NCI-H2107 (cell line): ENCODE measurements at places on chromosomes 3 and 15.

DNA sequence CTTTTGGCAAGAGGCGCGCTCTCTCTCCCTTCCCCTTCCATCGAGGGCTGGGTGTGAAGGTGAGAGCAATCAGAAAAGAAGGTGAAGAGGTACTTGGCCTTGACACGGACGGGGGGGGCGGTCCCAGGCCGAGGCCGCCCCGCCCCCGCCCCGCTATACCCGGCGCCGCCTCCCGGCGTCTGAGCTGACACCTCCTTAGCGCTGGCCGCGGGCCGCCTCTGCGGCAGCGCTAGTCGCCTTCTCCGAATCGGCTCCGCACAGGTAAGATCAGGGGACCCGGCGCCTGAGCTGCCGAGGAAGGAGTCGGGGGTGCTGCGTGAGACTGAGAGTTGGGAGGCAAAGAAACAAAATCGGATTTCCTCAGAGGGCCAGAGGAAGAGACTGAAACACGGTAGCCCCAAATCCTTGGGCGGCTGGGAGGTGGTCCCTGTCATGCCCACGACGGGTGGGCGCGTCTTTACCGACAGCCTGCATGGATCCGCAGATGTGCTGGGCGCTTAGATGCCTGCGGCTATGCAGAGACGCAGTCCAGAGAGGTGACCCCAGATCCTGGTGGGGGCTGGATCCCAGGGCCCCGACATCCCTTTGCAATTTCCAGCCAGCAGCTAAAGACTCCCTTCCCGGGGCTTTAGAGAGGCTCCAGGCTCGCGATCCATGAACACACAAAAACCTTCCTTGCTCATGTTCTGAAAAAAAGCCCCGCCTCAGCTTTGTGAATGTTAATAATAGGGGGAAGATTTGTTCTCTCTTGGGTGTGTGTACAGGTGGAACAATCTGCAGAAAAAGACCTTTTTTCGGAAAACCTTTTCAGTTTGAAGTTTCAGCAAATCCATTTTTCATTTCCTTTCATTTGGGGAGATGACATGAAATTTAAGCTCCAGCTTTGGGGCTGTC lies at the start of gene ENTPD3:
TSS of gene ENTPD3 (plus strand) at position 184 of the 894 bp plus-strand sequence. CDS start 874 bp downstream, outside the sequence.
- DNase-seq = no peak

GRCh38 chr3:177377166-177377565 lies 179.9 kb upstream of the TBL1XR1 start:
- no peak for DNase-seq

GRCh38 chr3:9890249-9891071 lies at the start of gene JAGN1:
Gene JAGN1, plus strand, starts transcription at chr3:9890610. Its CDS starts 113 bp downstream, at chr3:9890723.
- no peak for DNase-seq

GRCh38 chr3:129662191-129662608 lies 55.7 kb upstream of the PLXND1 start:
- no peak for DNase-seq

GRCh38 chr3:9214185-9214584 lies 35.3 kb downstream of the SRGAP3 start:
- no peak for DNase-seq

- no peak for DNase-seq
Measured at GRCh38 chr15:51121631-51122225, 27.0 kb upstream of the TNFAIP8L3 start.

DNA sequence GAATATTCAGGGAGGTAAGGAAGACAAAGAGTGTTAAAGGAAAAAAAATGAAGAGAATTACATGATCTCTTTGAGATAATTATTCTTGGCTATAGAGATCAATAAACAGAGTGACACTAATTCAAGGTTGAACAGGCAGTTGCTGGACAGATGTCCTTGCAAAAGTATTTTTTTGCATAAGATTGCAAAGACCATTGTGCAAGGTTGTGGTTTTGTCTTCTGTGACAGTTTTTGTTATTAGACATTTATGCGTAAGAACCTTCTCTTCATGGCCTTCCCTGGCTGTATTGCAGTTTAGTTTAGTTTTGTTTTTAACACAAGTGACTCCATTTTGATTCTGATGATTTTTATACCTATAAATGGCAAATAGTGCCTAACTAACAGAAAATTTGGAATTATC lies 682.8 kb upstream of the ARPP21 start:
- no peak for DNase-seq

DNA sequence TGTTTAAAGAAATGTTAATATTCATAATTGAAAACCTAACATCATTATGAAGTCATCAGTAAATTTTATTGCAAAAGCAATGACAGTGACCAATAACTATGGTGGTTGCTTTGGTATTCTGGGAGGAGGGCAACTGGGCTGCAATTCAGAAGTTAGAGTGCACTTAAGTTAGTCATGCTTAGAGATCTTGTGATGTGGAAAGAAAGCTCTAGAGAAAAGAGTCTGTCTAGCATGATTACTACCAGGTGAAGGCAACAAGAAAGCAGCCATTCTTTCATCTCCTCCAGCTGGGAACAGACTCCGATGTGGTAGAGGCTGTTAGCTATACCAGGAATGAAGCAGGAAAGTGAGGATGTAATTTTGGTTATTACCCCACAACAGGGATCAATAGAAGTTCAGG lies 625.6 kb downstream of the SI start:
- DNase-seq = no peak

DNA sequence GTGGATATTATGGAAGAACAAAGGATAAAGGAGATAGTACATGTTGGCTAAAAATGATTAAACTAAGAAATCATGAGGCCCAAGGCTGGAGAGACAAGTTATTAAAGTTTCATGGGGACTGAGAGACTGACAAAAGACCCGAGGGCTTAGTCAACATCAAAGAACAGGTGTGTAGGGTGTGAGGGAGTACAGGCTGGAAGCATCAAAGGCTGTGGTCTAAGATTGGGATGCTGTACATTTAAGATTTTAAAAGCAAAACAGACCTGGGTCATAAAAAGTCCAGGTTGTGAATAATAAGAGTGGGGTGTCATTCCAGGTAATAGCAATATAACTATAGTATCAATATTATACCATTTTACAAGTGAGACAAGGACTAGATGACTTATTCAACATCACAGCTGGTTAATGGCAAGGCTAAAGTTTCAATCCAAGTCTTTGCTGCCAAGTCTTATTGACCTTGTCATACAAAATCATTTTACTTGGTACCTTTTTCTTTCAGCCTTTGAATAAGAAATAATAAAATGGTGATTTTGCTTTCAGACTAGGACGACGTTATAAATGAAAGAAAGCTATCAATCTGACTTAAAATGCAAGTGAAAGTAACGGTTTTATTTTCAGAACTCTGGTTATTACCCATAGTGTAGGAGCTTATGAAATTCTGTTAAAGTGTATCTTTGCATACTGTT lies 211.6 kb downstream of the TNIK start:
- no peak for DNase-seq

- DNase-seq = no peak
Measured at GRCh38 chr15:53213336-53213735, 423.2 kb upstream of the ONECUT1 start.

GRCh38 chr3:2765002-2765579 lies 345.1 kb downstream of the IL5RA start:
- no peak for DNase-seq

DNA sequence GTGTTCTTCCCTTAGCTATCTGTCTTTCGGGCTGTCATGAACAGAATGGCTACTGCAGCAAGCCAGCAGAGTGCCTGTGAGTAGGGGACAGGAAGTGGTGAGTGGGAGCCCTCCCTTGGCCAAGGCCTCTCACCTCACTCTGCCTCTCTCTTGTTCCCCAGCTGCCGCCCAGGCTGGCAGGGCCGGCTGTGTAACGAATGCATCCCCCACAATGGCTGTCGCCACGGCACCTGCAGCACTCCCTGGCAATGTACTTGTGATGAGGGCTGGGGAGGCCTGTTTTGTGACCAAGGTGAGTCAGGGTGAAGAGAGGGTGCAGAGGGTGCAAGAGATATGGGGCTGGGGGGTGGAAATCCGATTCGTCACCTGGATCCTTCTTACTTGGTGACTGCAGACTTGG lies 3.0 kb downstream of the DLL4 start:
- no peak for DNase-seq

- no peak for DNase-seq
Measured at GRCh38 chr3:54530091-54530490, 397.8 kb downstream of the LRTM1 start.

DNA sequence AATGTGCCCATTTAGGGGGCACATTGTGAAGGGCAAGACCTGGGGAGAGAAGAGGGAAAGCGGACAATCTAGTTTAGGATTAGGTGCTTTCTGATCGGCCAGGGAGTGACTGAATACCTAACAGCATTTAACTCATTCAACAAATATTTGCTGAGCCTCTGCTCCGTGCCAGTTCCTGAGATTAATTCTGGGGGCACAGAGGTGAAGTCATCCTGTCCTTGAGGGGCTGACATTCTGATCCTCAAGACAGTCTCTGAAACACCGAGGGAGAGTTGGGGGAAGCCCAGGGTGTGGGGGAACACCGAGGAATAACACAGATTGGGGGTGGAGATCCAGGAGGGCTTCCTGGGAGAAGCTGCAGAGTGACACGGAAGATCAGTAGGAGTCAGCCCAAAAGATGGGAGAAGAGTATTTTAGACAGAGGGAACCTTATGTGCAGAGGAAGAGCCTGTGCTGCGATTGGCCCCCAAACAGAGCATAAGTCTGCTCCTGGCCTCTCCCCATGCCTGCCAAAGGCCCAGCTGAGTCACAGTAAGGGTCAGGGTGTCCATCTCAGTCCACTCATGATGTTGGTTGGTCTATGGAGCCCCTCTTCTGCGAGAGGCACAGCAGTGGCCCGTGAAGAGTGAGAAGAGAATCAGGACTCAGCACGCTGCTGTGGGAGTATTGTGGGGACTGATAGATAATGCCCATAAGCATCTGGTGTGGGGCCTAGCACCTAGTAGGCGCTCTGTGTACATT lies 60.2 kb downstream of the AMOTL2 start:
- DNase-seq = no peak
